CD8-positive, alpha-beta memory T cell (primary cell): ENCODE measurements at places on chromosomes 3 and 15. TPM values are rescaled to one million over a fixed set of nuclear protein-coding genes. Genes with fewer than 3 reads are reported as not detected.
A peak's percentile ranks its signal among the peaks of the same experiment; 100 is the strongest.

DNA sequence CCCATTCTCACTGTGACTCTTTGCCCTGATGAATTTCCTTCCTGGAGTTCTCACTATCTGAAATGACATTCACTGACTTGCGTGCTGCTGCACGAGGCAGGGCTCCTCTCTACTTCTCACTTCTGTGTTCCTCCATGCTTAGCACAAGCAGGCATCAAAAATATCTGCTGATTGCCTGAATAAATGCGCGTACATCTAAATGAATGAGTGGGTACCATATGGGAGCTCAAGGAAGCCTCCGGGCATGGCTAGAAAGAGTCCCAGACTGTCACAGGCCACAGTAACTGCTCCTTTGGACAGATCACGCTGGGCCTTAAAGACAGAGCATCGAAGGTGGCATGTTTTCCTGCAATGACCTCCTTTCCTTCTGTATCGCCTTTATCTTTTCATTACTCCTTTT, 31.6 kb downstream of the HCN4 start:
- no peaks in the 10 kb centered on the region for H3K27me3 ChIP-seq
- no peaks in the 10 kb centered on the region for H3K36me3 ChIP-seq
- no peak for DNase-seq
- no peaks in the 10 kb centered on the region for H3K4me1 ChIP-seq

DNA sequence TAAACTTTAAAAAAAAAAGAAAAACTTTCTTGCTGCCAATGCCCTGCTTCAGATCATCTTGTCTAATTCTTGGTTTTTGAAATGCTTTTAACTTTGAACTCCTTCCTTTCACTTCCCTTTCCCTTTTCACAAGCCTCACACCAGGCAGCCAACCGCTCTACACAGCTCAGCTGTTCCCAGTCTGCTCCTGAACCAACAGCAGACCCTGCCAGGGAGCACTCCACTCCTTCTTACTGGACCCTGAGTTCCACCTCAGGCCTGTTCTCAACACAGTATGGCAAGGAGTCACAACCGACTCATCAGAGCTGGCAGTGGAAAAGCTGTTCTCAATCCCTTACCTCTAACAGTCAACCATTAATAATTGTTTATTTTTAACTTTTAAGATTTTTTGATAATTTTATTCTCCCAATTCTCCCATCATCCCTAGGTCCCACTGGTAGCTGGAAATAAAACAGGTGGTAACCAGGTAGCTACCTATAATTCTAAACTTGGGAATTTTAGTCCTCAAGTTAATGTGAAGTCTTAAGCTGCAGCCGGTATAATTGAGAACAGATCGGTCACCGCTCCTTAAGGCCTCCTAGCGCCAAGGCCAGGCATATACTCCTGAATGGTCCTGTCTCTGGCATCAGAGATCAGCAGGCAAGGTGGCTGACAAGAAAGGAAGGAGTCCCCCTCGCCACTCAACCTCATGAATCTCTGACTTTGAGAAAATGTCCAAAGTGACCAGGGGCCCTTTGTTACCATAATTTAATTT, 43.9 kb downstream of the BOC start:
- no peaks in the 10 kb centered on the region for H3K27me3 ChIP-seq
- no peak overlapping the region for H3K27ac ChIP-seq
- H3K4me1 ChIP-seq = no peaks in the 10 kb centered on the region
- no peak for DNase-seq
- no peaks in the 10 kb centered on the region for H3K36me3 ChIP-seq
- H3K4me3 ChIP-seq = no peak overlapping the region

DNA sequence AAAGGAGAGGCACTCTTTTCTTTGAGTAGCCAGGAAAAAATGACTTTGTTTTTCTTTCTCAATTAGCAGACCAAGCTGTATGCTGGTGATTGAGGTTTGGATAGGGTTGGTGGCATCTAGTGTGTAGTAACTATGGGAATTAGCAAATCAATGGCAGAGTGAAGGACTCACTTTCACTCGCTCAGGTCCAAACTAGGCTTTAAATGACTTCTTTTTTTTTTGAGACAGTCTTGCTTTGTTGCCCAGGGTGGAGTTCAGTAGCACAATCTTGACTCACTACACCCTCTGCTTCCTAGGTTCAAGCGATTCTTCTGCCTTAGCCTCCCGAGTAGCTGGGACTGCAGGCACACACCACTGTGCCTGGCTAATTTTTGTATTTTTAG, 35.9 kb downstream of the PRKCI start:
- no peak for DNase-seq
- H3K4me1 ChIP-seq = no peaks in the 10 kb centered on the region
- no peak overlapping the region for H3K4me3 ChIP-seq
- H3K36me3 ChIP-seq = peaks cover 3% of the 10 kb centered on the region
- H3K27me3 ChIP-seq = no peaks in the 10 kb centered on the region

DNA sequence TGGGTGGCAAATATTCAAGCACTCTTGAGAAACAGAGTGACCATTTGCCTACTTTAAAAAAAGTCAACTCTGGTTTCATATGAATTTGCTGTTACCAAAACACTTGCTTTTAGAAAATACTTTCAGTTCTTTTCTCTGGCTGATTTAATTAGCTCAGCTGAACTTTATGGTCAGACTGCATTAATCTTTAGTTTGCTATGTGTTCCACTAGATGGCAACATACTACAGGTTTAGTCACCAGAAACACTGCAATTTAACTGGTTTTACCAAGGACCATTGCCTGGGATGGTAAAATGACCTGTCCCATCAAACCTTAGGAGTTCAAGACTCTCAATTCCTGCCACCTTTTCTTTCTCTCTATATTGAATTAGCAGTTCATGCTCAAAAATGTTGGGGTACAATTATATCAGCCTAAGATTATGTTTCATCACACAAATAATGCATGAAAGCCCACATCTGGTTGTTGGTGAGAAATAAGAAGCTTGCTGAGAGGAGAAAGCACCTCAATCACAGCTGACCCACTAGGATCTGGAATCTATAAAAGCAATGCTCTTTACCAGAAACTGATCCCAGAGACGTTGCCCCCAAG, 14.2 kb downstream of the EIF4E3 start:
- H3K4me1 ChIP-seq = peaks cover 46% of the 10 kb centered on the region
- no peak overlapping the region for H3K27ac ChIP-seq
- peak; percentile 41 for DNase-seq
- peaks cover 22% of the 10 kb centered on the region for H3K36me3 ChIP-seq
- H3K4me3 ChIP-seq = no peak overlapping the region

DNA sequence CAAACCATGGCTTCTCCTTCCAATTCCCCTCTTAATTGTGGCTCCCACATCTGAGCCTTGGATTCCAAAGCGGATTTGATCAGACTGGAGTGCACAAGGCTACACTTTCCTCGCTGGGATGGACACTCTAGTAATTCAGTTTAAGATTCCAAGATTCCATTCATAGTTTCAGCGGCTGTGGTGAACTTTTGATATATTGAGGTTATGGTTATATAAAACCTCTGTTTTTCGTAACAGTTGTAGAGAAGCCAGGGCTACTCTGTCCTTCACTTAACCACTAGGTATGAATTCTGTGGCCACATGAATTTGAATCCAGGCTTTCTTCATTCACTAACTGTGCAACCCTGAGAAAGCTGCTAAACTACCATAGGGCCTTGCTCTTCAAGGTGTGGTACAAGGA, 67.9 kb upstream of the KY start:
- H3K36me3 ChIP-seq = no peaks in the 10 kb centered on the region
- no peaks in the 10 kb centered on the region for H3K27me3 ChIP-seq
- H3K4me3 ChIP-seq = no peak overlapping the region

GRCh38 chr3:25428789-25429335, 799 bp downstream of the RARB start:
- no peaks in the 10 kb centered on the region for H3K4me1 ChIP-seq
- DNase-seq = no peak
- peaks cover 5% of the 10 kb centered on the region for H3K27me3 ChIP-seq
- no peak overlapping the region for H3K4me3 ChIP-seq
- H3K36me3 ChIP-seq = no peaks in the 10 kb centered on the region

GRCh38 chr3:44000586-44000985, 241.1 kb upstream of the TOPAZ1 start:
- H3K4me1 ChIP-seq = peaks cover 26% of the 10 kb centered on the region
- peaks cover 42% of the 10 kb centered on the region for H3K27me3 ChIP-seq
- H3K36me3 ChIP-seq = no peaks in the 10 kb centered on the region
- H3K4me3 ChIP-seq = no peak overlapping the region

DNA sequence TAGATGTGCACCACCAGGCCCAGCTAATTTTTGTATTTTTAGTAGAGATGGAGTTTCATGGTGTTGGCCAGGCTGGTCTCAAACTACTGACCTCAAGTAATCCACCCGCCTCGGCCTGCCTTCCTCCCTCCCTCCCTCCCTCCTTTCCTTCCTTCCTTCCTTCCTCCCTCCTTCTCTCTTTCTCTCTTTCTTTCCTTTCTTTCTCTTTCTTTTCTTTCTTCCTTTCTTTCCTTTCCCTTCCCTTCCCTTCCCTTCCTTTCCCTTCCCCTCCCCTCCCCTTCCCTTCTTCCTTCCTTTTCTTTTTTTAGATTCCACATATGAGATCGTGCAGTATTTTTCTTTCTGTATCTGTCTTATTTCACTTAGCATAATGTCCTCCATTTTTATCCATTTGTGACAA, 81.3 kb downstream of the FAM81A start:
- H3K27ac ChIP-seq = no peak overlapping the region
- no peaks in the 10 kb centered on the region for H3K36me3 ChIP-seq
- DNase-seq = no peak
- H3K27me3 ChIP-seq = no peaks in the 10 kb centered on the region

DNA sequence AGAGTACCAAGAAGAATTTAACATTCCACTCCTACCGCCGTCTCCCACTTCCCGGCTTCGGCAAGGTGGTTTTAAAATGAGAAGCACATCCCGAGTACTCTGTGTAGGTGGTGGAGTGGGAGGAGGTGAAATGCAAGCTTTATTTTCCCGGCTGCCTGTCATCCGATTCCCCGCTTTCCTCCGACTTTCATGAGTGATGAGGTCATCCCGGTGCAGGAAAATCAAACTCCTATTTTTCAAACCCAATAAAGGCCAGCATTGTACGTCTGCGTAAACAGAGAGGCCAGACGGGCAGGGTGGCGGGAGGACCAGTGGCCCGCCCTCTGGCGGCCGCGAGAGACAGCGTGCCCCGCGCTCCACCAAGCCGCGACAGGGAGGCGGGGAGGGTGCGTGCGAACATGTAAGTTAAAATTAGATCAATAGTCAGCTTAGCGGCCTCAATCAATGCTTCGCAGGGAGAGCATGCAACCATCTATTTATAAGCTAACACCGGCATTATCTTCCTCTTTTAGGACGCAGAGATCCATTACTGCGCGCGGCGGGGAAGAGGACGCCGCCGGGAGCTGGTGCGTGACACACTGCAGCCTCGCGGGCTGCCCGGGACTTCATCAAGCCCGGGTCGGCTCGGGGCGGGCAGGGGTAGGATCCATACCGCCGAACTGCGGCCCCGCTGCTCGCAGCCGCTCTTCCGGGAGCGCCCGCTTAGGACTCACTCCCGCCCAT, 163.3 kb downstream of the CD47 start:
- no peaks in the 10 kb centered on the region for H3K27me3 ChIP-seq
- H3K36me3 ChIP-seq = no peaks in the 10 kb centered on the region
- peak; percentile 61 for DNase-seq
- peak overlapping the region; percentile 60 for H3K4me3 ChIP-seq
- H3K27ac ChIP-seq = no peak overlapping the region
- H3K4me1 ChIP-seq = peaks cover 8% of the 10 kb centered on the region

- no peaks in the 10 kb centered on the region for H3K27me3 ChIP-seq
- H3K4me1 ChIP-seq = peaks cover 10% of the 10 kb centered on the region
- DNase-seq = no peak
- H3K4me3 ChIP-seq = no peak overlapping the region
- no peak overlapping the region for H3K27ac ChIP-seq
Observed at GRCh38 chr3:49899815-49900214, 3.9 kb downstream of the MST1R start.

- peak overlapping the region; percentile 38 for H3K4me3 ChIP-seq
- peak overlapping the region; percentile 47 for H3K27ac ChIP-seq
Observed at GRCh38 chr3:88031642-88032077, 27.1 kb downstream of the CGGBP1 start.

GRCh38 chr3:181358562-181358961, 353.2 kb upstream of the SOX2 start:
- H3K4me3 ChIP-seq = no peak overlapping the region
- H3K36me3 ChIP-seq = no peaks in the 10 kb centered on the region
- no peak for DNase-seq
- no peaks in the 10 kb centered on the region for H3K27me3 ChIP-seq
- no peaks in the 10 kb centered on the region for H3K4me1 ChIP-seq
- no peak overlapping the region for H3K27ac ChIP-seq

DNA sequence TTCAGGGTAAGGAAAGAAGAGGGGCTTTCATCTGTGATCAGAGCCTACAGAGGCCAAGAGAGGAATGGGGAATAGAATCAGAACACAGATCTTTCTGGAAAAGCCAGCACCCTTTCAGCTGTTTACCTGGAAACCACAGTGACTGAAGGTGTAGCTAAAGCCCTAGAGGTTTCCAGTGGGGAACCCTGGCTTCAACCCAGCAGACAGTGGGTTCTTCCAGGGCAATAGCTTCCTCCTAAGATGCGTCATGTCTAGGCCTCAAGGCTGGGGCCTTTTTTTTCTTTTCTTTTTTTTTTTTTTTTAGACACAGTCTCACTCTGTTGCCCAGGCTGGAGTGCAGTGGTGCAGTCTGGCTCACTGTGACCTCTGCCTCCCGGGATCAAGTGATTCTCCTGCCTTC, 3.1 kb upstream of the CPNE9 start:
- H3K27ac ChIP-seq = no peak overlapping the region
- peaks cover 9% of the 10 kb centered on the region for H3K27me3 ChIP-seq
- H3K36me3 ChIP-seq = peaks cover 1% of the 10 kb centered on the region
- DNase-seq = no peak
- H3K4me1 ChIP-seq = peaks cover 5% of the 10 kb centered on the region

- H3K36me3 ChIP-seq = no peaks in the 10 kb centered on the region
- H3K27me3 ChIP-seq = no peaks in the 10 kb centered on the region
- no peak for DNase-seq
Observed at GRCh38 chr3:29079358-29079757, 201.5 kb upstream of the RBMS3 start.

The TRIM59 gene
- total RNA-seq = 31.4 TPM

The POPDC2 gene
- 3.2 TPM for total RNA-seq

The ALDH1L1 gene
- total RNA-seq = not detected

The VGLL3 gene
- total RNA-seq = not detected

The PLAAT1 gene
- not detected for total RNA-seq

The AMT gene
- total RNA-seq = 1.3 TPM

The OIP5 gene
- total RNA-seq = 16.2 TPM

The NPRL2 gene
- total RNA-seq = 44.6 TPM

The EPM2AIP1 gene
- 14.8 TPM for total RNA-seq

The TAGLN3 gene
- total RNA-seq = not detected
